AG08395 (cell line): ENCODE measurements at places on chromosomes 13 and 19.

DNA sequence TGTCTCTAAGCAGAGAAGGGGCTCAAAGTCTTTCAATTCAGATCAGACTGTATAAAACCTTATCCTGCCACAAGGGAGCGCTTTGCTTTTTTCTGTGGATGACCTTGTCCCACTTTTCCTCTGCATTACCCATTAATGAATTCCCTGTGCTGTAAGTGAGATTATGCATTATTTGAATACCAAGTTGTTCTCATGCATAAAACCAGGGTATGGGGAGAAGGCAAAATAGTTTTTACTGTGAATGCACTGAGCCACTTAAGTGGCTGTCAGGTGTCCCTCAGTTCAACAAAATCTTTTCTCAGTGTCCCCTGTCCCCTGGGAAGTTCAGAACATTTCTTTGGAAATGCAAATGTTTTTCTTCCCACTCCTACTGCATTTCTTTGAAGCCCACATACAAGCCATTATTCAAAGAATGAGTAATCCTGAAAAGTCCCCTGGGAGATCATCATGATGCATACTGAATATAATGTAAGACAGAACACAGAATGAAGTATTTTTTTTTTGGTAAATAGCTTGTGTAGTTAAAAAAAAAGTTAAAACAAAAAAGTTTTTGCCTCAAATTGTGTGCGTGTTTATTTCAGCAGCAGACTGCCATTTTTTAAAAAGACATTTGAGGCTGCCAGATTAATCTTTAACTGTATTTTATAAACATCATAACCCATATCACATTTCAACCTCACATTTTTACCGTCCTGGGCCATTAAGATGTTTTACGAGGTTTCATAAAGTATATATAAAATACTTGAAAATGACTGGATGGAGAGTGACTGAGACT, 506.7 kb upstream of the PCDH9 start:
- peak; percentile 5 for DNase-seq

DNA sequence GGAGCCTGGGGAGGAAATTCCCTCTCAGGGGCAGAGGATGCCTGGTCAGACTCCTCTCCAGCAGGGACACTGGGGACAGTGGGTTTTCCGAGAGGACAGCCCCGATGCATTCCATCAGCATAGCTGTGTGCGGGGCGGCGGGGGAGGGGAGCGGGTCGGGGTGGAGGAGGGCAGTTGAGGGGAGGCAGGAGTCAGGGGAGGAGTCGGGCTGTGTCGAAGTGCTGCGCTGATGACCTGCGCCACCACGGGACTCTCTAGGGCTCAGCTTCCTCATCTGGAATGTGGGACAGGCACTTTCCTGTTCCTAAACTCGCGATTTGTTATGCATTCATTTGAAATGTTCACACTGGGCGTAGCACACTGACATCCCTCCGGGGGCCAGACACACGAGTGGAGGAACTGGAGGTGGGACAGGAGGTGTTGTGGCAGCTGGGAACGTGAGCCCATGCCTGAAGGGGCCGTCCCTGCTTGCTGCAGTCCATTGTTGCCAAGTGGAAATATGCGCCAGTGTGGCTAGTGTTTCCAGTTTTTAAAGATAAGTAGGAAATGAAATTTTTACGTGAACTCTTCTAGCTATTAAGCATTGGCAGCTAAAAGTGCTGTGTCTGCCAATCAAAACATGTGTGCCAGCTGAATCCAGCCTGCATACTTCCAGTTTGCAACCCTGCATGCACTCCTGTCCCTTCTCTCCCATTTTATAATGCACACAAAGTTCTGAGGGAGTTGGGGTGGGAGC, 43.3 kb downstream of the FLT1 start:
- no peak for DNase-seq

- no peak for DNase-seq
Observed at GRCh38 chr19:6861683-6862286, 25.6 kb upstream of the ADGRE1 start.

- no peak for DNase-seq
Observed at GRCh38 chr13:21413013-21413412, 46.1 kb downstream of the ZDHHC20 start.

DNA sequence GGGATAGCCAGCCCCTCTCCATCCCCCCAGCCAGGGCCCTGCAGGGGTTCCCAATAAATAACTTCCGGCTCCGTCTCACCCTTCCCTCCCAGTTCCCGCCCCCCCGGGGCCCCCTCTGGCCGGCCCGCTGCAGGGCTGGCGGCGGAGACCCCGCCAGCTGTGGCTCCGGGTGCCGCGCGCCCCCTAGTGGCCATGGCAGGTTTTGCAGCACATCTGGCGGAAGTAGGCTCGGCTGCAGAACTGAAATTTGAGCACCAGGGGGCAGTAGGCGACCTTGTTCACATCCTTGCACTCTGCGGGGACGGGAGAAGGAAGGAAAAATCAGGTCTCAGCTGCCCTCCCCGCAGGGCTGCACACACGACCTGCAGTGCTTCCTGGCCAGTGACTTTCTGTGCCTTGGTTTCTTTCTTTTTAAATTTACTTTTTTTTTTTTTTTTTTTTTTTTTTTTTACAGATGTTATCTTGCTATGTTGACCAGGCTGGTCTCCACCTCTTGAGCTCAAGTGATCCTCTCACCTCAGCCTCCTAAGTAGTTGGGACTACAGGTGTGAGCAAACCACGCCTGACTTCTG, 3.6 kb upstream of the MYO1F start:
- peak; percentile 81 for DNase-seq

DNA sequence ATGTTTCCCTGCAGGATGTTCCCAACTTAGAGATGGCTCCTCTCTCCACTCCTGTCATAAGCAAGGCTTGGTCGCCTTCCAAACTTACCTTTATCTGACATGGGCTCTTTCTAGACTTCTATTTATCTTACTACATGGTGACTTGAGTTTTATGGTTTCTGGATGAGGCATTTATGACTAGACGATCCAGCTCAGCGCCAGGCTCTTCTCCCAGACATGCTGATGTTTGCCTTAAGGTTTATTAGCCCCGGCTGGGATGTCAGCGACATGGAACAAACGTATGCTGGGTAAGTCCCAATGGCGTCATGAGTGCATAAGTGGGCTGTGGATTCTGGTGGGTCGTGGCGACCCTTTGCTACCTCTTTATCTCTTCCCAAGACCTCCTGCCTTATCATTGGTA, 39.8 kb upstream of the SLC15A1 start:
- no peak for DNase-seq

GRCh38 chr13:110536006-110536693, 25.4 kb downstream of the RAB20 start:
- DNase-seq: no peak

GRCh38 chr13:112772929-112773328, 83.1 kb downstream of the ATP11A start:
- no peak for DNase-seq

- DNase-seq: no peak
Observed at GRCh38 chr13:77372275-77372674, 45.4 kb upstream of the MYCBP2 start.

GRCh38 chr13:95604556-95604915, 40.0 kb downstream of the DZIP1 start:
- no peak for DNase-seq

DNA sequence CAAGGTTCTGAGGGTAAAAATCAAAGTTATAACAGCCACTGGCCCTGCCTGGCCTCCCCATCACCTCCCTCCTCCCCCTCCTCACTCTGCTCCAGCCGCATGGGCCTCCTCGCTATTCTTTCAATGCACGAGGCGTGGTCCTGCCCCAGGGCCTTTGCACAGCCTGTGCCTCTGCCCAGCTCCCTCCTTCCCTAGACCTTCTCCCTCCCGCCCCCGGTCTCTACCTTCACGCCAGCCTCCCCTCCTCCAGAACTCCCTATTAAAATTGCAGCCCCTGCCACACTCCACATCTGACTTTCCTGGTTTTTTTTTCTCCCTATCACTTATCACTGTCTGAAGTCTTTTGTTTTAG, 3.3 kb downstream of the RAX2 start:
- DNase-seq: no peak

GRCh38 chr19:8569066-8569771, 8.0 kb downstream of the MYO1F start:
- DNase-seq: peak; percentile 96
